Activated CD8-positive, alpha-beta T cell treated with anti-CD3 and anti-CD28 coated beads, Interleukin-2, amount 10 ng/mL, durations not matched to agents 7 days and 5 days (primary cell): ENCODE measurements at places on chromosomes 4 and X. TPM values are rescaled to one million over a fixed set of nuclear protein-coding genes. Genes with fewer than 3 reads are reported as not detected.

DNA sequence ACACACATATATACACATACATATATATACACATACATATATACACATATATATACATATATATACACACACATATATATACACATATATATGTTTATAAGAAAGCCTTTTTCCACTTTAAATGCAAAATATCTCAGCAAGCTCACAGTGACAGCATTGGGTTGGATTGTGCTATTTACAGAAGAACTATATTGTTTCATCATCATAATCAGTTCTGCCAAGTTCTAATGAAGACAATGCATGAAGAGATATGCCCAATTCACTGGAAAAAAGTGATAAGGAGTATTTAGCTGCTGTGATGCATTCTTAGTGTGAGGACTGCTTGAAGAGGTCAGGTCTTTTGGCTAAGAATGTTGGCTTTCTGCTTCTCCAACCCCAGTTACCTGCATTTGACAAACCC lies 54.4 kb downstream of the RNF150 start:
- H3K4me3 ChIP-seq, result no peak overlapping the region
- peaks cover 2% of the 10 kb centered on the region for H3K27me3 ChIP-seq
- no peak for DNase-seq

DNA sequence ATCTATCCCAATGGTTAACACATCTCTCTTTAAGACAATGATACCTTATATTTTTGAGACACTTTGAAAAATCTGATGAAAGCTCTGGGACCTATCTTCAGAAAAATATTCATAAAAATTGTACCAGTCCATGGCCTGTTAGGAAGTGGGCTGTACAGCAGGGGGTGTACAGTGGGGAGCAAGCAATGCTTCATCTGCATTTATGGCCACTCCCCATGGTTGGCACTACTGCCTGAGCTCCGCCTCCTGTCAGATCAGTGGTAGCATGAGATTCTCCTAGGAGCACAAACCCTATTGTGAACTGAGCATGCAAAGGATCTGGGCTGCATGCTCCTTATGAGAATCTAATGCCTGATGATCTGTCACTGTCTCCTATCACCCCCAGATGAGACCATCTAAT lies 42.6 kb downstream of the C4orf51 start:
- H3K4me1 ChIP-seq, result peaks cover 13% of the 10 kb centered on the region
- no peak overlapping the region for H3K4me3 ChIP-seq
- H3K36me3 ChIP-seq, result no peaks in the 10 kb centered on the region
- H3K27ac ChIP-seq, result no peak overlapping the region

DNA sequence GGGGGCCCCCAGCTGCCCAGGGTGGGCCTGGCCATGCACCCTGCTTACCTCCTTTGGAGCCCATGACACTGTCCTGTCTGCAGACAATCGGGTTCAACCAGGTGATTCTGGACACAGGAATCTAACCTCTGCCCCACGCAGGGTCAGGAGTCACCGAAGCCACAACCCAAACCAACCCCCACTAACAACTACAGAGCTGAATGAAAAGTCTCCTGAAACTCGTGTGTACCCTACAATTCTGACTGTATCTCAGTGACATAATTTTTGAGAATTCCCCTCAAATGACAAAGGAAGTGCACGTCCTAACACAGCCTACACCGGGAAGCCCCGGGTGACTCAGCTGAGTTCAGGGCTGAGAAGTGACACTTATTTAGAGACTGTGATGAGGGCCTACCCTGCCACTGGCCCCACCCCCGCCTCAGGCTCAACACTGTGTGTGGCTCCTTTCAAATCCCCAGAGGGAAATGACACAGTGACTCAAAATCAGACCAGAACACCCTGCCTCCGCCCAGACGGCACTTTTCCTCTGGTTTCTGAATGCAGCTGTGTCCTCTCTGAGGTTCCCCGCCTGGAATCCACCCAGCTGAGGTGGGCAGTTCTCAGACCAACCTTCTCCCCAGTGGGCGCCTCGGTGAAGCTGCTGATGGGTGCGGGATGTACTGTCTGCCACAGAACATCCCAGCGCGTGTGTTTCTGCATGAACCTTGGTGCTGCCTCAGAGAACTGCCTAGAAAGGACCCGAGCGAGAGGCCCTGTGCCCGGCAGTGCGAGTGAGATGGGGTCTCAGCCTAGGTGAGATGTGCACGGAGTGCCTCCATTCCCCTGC lies 9.9 kb downstream of the TNIP2 start:
- peaks cover 33% of the 10 kb centered on the region for H3K4me1 ChIP-seq
- peaks cover 52% of the 10 kb centered on the region for H3K36me3 ChIP-seq
- peak; percentile 83 for DNase-seq
- H3K4me3 ChIP-seq, result peak overlapping the region; percentile 15
- peak overlapping the region; percentile 83 for H3K27ac ChIP-seq

DNA sequence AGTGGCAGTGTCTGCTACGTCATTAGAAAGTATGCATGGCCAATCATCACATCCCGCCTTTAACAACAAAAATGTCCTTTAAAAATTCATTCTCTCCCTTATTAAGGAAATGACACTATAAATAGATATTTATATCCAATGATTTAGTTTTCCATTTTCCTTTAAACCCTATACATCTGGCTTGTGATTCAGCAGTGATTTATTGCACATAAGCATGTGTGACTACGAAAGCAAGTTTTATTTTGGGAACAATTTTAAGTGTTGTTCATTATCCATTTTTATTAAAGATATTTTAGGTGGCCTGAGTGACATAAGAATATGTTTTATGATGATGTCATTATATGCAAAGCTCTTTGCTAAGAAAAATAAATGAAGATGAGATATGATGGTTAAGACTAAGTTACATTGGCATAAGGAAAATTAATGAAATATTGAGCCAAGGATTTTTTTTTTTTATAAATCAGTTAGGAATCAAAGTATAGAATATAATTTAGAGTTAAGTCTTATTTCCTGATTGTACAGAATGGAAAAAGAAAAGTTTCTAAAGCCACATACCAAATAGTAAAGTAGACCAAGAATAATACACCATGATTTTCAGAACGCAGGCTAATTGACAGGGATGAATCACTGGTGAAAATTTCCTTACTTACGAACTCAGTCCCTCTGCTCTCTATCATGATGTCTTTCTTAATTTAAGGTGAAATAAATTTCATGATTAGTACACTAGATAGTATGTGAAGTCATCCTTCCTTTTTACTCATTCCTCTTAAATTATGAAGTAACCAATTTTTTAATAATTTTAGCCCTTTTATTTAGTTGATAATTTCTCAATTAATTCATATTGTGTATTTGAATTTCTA lies 822.4 kb downstream of the FAT4 start:
- no peak overlapping the region for H3K4me3 ChIP-seq
- no peak for DNase-seq
- H3K27me3 ChIP-seq, result no peaks in the 10 kb centered on the region
- H3K27ac ChIP-seq, result no peak overlapping the region
- no peaks in the 10 kb centered on the region for H3K4me1 ChIP-seq

DNA sequence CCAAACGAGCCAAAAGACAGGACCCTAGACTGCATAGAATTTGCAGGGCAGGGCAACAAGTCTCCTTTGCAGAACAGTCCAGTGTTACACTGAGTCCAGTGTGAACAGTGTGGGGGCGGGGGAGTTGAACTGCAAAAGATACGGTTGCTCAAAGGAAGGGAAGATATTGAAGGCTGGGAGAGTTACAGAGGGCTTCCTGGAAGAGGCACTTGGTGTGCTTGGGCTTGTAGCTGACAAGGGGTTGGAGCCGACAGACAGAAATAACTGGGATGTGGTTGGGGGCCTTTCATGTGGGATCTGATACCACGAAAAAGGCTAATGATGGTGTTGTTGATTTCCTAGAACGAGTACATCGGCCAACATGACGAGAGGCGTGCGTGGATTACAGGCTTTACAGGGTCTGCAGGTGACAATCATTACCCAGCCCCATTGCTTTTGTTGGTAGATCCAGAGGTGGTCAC lies 6.1 kb downstream of the XPNPEP2 start:
- no peaks in the 10 kb centered on the region for H3K27me3 ChIP-seq

DNA sequence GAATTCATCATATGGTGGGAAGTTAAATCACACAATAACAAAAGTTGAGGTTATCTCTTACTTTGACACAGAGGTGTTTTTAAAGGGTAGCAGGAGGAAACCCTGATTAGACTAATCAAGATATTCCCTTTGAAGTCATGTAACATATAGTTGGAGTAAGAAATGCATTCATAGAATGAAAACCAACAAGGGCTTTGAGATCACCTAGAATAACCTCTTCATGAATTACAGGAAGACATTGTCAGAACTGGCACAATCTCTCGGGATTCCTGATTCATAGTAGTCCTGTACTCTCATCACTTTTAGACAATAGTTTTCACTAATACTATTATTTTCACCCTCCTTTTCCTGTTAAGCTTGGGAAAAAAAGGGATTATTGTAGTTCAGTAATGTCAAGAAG lies 170.2 kb downstream of the PPP3CA start:
- H3K27ac ChIP-seq, result no peak overlapping the region
- H3K27me3 ChIP-seq, result no peaks in the 10 kb centered on the region
- peaks cover 2% of the 10 kb centered on the region for H3K36me3 ChIP-seq
- DNase-seq, result no peak
- no peak overlapping the region for H3K4me3 ChIP-seq

The MAGED4 gene
- total RNA-seq, result 0.13 TPM

The BANK1 gene
- 0.24 TPM for total RNA-seq
